ENCODE measurements at places on chromosomes 7 and 10.

- no peak for DNase-seq
Observed at GRCh38 chr7:155835446-155836215, 23.4 kb upstream of the SHH start.

DNA sequence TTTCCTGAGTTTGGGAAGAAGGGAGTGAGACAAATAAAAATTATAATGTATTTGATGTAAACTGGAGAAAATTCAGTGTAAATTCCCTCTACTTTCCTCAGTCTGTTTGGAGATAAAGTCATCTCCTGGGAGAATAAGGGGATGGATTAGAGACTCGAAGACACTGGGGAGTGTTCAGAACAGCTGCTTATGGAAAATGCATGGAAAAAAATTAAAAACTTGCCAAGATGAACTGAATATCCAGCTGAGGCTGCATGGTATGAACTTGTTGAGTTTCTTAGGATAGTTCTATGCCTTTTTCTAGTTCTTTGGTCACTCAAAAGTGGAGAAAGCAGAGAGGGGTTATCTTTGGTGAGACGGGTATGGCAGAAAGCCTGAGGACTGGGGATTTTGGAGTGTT is 210.5 kb downstream of the BICC1 start:
- DNase-seq: no peak

GRCh38 chr10:122643931-122644534 is 55.6 kb downstream of the C10orf120 start:
- no peak for DNase-seq

DNA sequence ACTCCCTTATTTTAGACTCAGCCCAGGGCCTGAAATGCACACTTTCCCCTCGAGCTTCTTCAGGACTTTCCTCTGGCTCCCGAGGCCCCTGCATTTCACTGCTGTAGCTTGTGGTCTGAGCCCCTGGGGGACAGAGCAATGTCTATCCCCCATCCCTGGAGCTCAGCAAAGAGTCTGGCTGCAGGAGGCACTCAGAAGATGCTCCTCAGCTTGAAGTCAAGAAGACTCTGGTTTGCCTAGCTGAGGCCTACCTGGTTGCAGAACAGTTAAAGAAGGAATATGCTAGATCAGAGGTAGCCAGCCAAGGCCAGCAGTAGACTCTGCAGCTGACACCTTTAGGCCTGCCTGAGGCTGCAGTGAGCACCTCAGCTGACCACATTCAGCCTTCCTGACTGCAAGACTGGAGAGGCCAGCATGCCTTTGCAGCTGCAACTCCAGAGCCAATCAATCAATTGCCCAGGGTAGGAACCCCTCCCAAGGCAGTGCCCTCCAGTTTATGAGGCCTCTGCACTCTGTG is 36.9 kb upstream of the IKZF1 start:
- DNase-seq: no peak

GRCh38 chr7:42372479-42372878 is 135.5 kb upstream of the GLI3 start:
- no peak for DNase-seq

- DNase-seq: no peak
Observed at GRCh38 chr10:75297021-75297599, 61.4 kb upstream of the COMTD1 start.

GRCh38 chr10:106625751-106626150 is 538.8 kb downstream of the SORCS1 start:
- DNase-seq: no peak

DNA sequence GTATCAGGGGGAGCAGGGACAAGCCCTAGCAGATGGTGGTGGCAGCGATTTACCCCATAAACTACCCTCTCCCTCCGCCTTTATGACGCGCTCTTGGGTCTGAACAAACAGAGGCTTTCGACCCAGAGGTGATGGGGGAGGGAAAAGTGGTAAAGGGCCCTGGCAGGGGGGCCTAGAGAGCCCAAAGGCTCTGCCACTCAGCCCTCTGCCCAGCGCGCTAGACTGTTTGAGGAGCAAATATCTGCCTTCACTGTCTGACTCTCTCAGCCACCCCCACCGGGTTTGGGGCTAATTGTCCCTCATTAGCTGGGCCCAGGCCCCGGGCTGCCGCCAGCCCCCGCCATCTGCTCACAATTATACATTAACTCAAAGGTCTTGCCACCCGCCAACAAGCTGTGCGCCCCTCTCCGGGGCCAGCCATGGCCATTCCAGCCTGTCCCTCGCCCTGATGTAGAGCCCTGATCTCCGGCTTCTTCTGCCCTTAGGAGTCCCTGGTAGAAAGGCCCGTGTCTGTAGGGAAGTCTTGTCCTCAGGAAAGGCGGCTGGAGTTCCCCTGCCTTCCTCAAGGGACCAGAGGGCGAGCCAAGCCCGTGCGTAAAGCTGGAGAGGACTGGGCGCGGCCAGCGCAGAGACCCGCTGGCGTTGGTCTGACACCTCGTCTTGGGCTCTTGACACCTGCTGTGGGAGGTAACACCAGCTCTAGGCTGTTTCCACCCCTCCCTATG is 1.9 kb upstream of the PAX4 start:
- no peak for DNase-seq

DNA sequence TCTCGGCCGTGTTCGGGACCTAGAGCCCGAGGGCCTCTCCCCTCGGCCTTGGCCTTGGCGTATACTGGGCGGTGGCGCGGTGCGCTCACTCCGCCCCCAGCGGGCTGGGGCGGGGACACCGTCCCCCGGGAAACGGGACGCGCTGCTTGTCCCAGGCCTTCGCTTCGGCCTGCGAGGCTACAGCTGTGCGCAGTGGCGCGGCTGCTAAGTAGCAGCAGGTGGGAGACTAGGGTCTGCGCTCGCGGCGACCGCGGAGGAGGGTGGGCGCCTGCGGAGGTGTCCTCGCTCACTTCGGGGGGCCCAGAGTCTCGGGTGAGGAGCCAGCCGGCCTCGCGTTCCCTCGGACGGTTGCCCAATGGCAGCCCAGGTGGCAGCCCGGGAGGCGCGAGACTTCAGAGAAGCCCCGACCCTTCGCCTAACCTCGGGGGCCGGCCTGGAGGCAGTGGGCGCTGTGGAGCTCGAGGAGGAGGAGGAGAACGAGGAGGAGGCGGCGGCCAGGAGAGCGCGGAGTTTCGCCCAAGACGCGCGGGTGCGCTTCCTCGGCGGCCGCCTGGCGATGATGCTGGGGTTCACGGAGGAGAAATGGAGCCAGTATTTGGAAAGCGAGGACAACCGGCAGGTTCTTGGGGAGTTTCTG is at the start of gene DNAH11:
DNAH11 (plus strand) TSS at position 149 of the 637 bp plus-strand sequence; CDS start at position 356, 207 bp downstream.
- peak; percentile 46 for DNase-seq

DNA sequence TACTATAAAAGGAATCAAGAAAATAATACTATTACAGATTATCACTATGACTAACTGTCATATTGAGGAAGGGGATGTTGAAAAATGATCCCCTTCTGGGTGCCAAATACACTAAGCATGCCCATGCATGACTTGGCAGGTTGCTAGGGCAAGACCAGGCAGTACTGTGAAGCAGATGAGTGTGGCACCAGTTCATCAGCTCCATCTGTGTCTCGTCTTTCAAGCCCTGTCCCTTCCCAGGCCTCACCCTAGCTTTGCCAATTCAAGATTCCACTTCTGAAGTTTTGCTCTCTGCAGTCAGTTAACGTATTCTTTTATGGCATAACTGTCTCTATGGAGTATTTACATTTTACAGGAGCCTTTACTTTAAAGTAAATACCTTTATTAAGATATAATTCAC is 135.6 kb upstream of the HPS1 start:
- no peak for DNase-seq

GRCh38 chr7:77933394-77933793 is 134.8 kb downstream of the PHTF2 start:
- DNase-seq: no peak

DNA sequence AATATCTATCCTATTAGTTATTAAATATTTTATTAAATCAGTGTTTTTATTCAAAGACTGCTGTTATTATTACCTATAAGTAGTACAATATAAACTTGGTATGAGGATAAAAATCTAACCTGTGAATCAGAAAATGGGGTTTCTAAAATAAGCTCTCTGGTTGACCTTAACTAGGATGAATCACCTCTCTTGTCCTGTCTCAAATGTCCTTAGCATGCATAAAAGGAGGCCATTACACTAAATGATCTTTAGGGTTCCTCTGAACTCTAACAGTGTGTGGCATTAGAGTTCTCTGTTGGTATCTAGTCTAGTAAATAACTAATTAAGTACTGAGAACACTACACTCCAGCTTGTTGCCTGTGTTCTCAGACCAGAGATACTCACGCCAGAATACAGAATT is 143.1 kb upstream of the LRRTM3 start:
- no peak for DNase-seq

DNA sequence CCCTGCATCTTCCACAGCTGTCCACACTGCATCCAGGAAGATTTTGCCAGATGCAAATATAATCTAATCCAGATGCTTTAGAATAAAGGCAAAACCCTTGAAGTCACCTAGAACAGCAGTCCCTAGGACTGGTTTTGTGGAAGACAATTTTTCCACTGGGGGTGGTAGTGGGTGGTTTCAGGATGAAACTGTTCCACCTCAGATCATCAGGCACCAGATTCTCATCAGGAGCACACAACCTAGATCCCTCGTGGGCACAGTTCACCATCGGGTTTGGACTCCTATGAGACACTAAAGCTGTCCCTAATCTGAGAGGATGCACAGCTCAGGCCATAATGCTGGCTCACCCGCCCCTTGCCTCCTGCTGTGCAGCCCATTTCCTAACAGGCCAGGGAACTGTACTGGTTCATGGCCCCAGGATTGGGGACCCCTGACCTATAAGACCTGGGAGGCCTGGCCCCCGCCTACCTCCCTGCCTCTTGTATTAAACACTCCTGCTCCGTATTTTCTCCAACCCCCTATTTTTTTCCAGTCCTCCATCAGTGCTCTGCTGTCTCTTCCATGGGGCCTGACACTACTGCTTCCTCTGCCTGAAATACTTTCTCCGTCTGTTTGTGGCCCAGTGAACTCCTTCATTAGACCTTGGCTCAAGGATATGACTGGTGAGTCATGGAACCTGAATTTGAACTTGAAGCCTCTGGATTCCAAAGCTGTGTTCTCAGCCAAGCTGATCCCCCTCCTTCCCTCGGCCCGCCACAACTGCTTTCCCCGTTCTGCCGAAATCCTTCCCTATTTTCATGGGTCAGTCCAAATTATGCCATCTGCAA is 79.9 kb upstream of the RHEB start:
- DNase-seq: no peak

DNA sequence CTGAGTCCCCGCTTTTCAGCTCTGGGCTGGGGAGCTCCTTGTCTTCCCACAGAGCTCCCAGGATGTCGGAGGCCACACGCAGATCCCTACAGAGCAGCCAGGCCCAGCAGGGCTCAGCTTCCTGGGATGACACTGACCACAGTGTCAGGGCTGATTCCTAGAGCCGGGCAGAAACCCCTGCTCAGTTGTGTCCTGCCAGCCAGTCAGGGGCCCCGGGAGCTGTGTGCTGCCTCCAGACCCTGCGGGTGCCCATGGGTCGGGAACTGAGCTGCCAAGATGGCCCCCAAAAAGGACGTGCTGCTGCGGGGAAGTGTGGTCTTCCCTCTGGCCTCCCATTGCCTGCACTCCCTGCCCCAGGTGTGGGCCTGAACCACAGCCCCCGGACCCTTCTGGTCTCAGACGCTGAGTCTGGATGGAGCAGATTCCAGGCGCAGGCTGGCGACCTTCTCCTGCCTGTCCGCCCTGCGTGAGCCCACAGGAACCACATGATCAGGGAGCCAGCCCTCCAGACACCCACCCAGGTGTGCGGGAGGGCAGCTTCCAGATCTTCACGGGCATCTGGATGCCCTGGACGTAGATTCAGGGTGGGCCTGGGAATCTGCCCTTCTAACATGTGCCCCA is 217.4 kb downstream of the MAD1L1 start:
- no peak for DNase-seq

- peak; percentile 36 for DNase-seq
Observed at GRCh38 chr10:53209944-53210611, 437.5 kb upstream of the MBL2 start.

DNA sequence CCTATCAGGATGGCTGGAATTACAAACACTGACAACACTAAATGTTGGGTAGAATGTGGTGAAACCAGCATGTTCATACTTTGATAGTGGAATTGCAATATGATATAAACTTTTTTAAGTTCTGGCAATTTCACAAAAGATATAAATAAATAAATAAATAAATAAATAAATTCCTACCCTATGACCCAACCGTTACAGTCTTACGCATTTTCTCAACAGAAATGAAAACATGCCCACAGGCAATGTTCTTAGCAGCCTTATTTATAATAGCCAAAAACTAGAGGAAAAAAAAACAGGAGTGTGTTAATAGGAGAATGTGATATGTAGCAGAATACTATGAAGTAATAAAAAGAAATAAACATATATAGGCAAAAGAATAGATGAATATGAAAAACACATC is 318.9 kb downstream of the IPMK start:
- DNase-seq: no peak

DNA sequence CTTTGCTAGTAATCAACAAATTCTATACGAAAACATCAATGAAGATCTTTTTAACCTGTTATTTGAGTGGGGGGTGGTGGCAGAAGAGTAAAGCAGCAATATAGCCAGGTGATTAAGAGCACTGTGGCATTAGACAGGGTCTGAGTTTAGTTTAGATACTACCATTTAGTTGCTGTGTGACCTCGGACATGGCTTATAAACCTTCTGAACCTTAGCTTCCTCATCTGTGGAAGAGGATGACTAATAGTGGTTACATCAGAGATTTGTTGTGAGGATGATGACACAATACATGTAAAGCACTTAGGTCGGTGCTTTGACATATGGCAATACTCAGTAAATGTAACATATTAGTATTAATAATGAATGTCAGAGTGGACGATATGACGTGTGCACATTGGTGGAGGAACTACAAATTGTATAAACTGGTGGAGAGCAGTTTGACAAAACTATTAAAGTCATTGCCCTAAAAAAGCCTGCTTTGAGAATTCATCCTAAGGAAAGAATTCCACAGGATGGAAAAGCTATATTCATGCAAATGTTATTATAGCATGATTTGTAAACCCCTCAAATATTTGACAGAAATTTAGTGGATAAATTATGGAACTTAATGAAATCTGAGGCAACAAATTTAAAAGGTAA is 24.3 kb downstream of the SPAG6 start:
- no peak for DNase-seq

GRCh38 chr10:13920031-13920430 is 333.3 kb downstream of the PRPF18 start:
- no peak for DNase-seq

DNA sequence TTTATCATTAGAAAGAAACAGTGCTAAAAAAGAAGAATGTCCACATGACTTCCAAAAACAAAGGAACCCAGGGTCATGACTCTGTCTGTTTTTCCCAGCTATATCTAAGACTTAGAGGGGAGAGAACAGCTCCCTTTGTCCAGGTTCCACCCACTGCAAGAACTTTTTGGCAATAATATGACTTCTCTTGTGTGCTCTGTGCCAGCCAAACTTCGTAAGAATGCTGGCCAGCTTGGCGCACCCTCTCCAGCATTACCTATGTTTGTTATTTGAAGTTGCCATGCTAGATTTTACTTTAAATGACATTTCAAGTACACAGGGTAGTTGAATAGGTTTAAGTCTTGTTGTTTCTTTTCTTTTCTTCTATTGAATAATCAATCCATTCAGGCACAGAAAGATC is 371.4 kb downstream of the KCNMA1 start:
- no peak for DNase-seq

GRCh38 chr7:8325067-8325466 is 63.1 kb upstream of the ICA1 start:
- no peak for DNase-seq

- no peak for DNase-seq
Observed at GRCh38 chr10:44398747-44399658, 14.1 kb upstream of the CXCL12 start.
